Central memory CD8-positive, alpha-beta T cell (primary cell): ENCODE measurements at places on chromosomes 12 and 14.

DNA sequence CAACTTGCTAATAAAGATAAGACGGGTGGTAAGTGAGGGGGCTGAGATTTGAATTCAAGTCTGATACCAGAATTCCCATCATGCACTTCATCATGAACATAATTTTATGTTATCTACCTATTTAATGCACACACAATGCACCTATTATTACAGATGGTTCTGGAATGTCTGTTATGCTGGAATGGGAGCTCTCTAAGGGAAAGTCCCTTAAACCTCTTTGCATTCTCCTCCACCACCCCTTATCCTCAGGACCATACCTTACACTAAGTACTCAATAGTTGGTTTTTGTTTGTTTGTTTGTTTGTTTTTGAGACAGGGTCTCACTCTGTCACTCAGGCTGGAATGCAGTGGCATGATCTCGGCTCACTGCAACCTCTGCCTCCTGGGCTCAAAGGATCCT, 7.0 kb upstream of the MSI1 start:
- no peak overlapping the region for H3K27ac ChIP-seq
- H3K36me3 ChIP-seq: no peaks in the 10 kb centered on the region
- H3K4me1 ChIP-seq: no peaks in the 10 kb centered on the region

DNA sequence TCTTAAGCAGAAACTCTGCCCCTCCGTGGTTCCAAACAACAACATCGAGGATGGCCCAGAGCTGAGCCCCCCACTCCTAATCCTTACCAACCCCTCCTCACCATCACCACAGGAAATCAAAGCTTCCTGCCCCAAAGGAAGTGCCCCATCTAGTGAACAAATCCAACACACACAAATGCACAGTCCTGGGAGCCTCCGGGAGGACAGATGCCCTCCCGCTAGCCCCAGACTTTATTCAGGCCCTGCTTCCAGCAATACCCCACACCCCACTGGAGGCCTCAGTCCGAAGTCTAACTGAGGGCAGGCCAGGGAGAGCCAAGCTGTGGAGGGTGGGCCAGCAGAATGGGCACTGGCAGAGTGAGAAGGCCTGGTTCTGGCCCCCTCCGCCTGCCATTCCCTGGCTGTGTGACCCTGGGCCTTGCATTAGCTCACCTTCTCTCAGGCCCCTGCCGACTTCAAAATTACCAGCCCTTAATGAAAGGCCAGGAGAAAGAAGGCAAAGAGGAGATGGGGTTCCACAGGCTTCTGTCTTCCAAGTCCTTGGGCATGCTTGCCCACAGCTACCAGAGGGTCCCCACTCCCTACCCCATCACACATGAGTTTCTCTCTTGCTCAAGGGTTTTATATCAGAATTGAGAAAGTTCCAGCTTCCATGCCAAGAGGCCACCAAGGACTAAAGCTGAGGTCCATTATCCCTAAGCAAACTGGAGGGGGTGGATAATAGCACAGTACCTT, 2.3 kb downstream of the HDAC7 start:
- DNase-seq: no peak
- H3K4me1 ChIP-seq: peaks cover 84% of the 10 kb centered on the region
- H3K27me3 ChIP-seq: no peaks in the 10 kb centered on the region
- peaks cover 12% of the 10 kb centered on the region for H3K36me3 ChIP-seq
- peak overlapping the region; percentile 97 for H3K4me3 ChIP-seq

DNA sequence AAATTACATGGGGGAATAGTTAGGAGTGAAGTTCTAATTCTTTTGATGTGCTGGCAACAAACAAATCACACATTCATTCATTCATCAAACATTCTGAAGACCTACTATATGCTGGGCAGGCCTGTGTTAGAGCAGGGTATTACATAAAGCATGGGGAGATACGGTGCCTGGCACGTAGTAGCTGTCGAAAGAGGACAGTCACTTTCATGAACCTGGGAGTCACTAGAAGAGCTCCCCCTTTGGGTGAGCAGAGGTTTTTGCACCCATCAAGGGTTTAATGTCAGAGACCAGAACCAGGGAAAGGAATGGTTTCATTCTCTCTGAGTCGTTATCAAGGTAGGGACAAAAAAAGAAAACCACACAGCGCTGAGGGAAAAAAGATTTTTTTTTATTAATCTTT, 10.0 kb downstream of the LHX5 start:
- no peaks in the 10 kb centered on the region for H3K36me3 ChIP-seq
- peaks cover 21% of the 10 kb centered on the region for H3K4me1 ChIP-seq
- H3K27ac ChIP-seq: no peak overlapping the region
- no peak overlapping the region for H3K4me3 ChIP-seq
- DNase-seq: no peak

DNA sequence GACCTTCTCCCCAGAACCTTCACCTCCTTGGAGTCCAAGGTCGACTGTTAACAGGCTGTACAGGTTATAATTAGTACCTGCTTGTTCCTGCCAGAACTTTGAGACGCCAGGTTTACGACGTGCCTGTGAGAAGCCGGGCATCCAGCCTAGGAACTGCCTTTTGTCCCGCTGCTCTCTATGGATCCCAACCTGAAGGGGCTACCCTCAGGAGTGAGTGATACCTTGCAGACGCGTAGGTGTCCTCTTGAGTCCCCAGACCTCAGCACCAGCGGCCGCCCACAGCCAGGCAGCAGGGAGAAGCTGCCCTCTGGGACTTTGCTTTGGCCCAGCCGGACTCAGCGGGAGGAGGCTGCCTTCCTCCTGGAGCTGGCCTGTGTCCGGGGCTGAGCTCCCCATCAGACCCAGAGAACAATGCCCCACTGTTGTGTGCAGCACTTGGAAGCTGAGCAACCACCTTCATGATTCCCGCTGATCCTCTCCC, 16.2 kb downstream of the SYNE3 start:
- peaks cover 62% of the 10 kb centered on the region for H3K4me1 ChIP-seq
- H3K27ac ChIP-seq: no peak overlapping the region
- DNase-seq: no peak

GRCh38 chr14:50082784-50083466, 33.4 kb downstream of the VCPKMT start:
- H3K27me3 ChIP-seq: no peaks in the 10 kb centered on the region
- peak overlapping the region; percentile 32 for H3K4me3 ChIP-seq
- peaks cover 65% of the 10 kb centered on the region for H3K4me1 ChIP-seq
- H3K36me3 ChIP-seq: peaks cover 28% of the 10 kb centered on the region

DNA sequence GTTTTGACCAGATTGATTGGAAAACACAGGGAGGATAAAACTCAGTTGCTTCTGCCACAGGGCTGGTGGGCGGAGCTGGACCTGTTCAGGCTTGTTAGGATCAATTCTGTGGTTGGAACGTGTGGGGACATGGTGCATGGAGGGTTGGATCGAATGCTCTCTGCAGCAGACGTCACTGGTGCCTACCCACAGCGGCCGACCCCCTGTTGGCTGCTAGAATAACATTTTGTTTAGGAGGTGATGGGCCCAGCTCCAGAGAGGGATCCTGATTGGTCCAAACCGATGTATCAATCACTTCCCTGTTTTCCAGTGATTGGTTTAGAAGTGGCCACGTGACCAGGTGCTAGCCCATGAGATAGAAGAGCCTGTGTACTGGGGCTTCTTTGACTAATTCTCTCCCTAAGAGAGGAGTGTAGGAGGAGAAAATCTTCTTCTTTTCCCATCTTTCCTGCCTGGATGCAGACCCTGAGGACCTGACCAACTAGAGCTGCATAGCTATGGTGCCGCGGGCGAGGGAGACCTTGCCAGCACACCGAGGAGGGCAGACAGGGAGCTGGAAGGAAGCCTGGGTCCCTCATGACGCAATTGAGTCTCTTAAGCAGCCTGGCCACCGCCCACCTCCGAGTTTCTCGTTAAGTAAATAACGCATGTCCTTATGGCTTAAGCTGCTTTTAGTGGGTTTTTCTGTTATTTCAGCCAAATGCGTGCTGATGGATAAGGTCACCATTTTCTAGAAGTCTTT, 163.5 kb downstream of the AACS start:
- no peaks in the 10 kb centered on the region for H3K36me3 ChIP-seq
- no peak for DNase-seq
- H3K27me3 ChIP-seq: peaks cover 28% of the 10 kb centered on the region
- no peak overlapping the region for H3K4me3 ChIP-seq

DNA sequence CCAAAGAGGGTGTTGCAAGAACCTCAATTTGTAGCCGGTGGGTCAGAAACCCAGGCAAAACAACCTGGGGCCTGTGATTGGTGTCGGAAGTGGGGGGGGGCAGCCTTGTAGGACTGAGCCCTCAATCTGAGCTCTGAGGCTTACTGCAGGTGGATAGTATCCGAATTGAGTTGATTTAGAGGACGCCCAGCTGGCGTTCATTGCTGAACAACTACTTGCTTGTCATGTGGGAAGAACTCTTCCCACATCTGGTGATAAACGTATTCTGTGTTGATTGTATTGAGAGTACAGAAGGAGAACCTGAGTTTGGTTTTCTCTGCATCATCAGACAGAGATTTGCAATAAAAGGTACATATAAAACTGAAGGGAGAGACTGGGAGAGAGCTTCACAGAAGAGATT, 5.1 kb downstream of the ANO6 start:
- no peak for DNase-seq
- H3K36me3 ChIP-seq: no peaks in the 10 kb centered on the region
- no peak overlapping the region for H3K27ac ChIP-seq
- H3K4me3 ChIP-seq: no peak overlapping the region

GRCh38 chr14:60839657-60840056, 105.1 kb downstream of the MNAT1 start:
- DNase-seq: no peak
- H3K27me3 ChIP-seq: no peaks in the 10 kb centered on the region
- no peak overlapping the region for H3K27ac ChIP-seq
- H3K4me1 ChIP-seq: no peaks in the 10 kb centered on the region
- peaks cover 4% of the 10 kb centered on the region for H3K36me3 ChIP-seq

- H3K27ac ChIP-seq: peak overlapping the region; percentile 41
- DNase-seq: no peak
- peaks cover 24% of the 10 kb centered on the region for H3K36me3 ChIP-seq
Observed at GRCh38 chr14:23561873-23562821, 5.4 kb downstream of the AP1G2 start.

GRCh38 chr12:76455582-76456345, 103.8 kb downstream of the OSBPL8 start:
- H3K4me1 ChIP-seq: peaks cover 30% of the 10 kb centered on the region
- peaks cover 4% of the 10 kb centered on the region for H3K36me3 ChIP-seq
- no peak for DNase-seq
- no peak overlapping the region for H3K4me3 ChIP-seq
- H3K27ac ChIP-seq: no peak overlapping the region

GRCh38 chr12:131803961-131804521, 24.2 kb upstream of the MMP17 start:
- no peaks in the 10 kb centered on the region for H3K27me3 ChIP-seq
- no peak overlapping the region for H3K27ac ChIP-seq
- H3K4me3 ChIP-seq: no peak overlapping the region
- peaks cover 22% of the 10 kb centered on the region for H3K36me3 ChIP-seq
- no peak for DNase-seq
- H3K4me1 ChIP-seq: no peaks in the 10 kb centered on the region

GRCh38 chr14:77880056-77880455, 80.1 kb downstream of the ADCK1 start:
- H3K4me1 ChIP-seq: no peaks in the 10 kb centered on the region
- no peak overlapping the region for H3K27ac ChIP-seq
- H3K27me3 ChIP-seq: no peaks in the 10 kb centered on the region
- no peak for DNase-seq

GRCh38 chr12:59142183-59142790, 222.0 kb upstream of the LRIG3 start:
- no peak overlapping the region for H3K4me3 ChIP-seq
- no peaks in the 10 kb centered on the region for H3K4me1 ChIP-seq
- no peaks in the 10 kb centered on the region for H3K36me3 ChIP-seq

GRCh38 chr12:15580431-15580830, 208.8 kb downstream of the EPS8 start:
- H3K27me3 ChIP-seq: peaks cover 51% of the 10 kb centered on the region
- H3K4me1 ChIP-seq: no peaks in the 10 kb centered on the region
- H3K4me3 ChIP-seq: no peak overlapping the region
- peaks cover 2% of the 10 kb centered on the region for H3K36me3 ChIP-seq
- no peak for DNase-seq

- H3K27me3 ChIP-seq: no peaks in the 10 kb centered on the region
- no peak overlapping the region for H3K4me3 ChIP-seq
- no peaks in the 10 kb centered on the region for H3K4me1 ChIP-seq
Observed at GRCh38 chr12:115979351-115979750, 298.1 kb downstream of the MED13L start.

DNA sequence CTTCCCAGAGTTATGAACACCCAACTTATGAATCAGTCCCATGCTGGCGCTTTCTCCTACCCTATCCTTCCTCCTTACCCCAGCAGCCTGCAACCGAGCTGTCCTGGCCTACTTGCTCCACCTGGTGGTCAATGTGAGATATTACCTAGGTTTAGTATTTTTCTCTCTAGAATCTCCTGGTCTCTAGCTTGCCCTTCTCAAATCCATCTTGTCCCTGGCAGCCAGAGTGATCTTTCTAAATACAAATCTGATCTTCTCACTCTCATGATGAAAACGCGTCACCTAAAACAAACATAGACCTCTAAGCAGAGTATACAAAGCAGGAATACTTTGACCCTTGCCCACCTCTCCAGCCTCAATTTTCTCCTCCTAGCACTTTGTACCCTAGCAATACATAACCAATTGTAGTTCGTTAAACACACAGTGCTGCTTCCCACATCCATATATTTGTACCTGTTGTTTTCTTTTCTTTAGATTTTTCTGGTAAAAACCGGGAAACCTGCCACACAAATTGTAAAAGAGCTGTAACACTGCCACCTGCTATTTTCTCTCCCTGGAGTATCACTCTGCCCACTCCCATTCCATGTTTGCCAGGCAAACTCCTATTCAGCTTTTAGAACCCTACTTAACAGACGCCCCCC, 20.0 kb upstream of the TCP11L2 start:
- peaks cover 53% of the 10 kb centered on the region for H3K27me3 ChIP-seq
- peaks cover 3% of the 10 kb centered on the region for H3K36me3 ChIP-seq
- no peak overlapping the region for H3K27ac ChIP-seq
- no peak overlapping the region for H3K4me3 ChIP-seq
- peak; percentile 25 for DNase-seq

- DNase-seq: no peak
- H3K36me3 ChIP-seq: no peaks in the 10 kb centered on the region
- H3K4me1 ChIP-seq: no peaks in the 10 kb centered on the region
- no peak overlapping the region for H3K4me3 ChIP-seq
Observed at GRCh38 chr12:8157484-8158198, 826 bp downstream of the ZNF705A start.

- H3K27ac ChIP-seq: no peak overlapping the region
- H3K4me3 ChIP-seq: no peak overlapping the region
- H3K36me3 ChIP-seq: peaks cover 9% of the 10 kb centered on the region
- no peak for DNase-seq
- H3K27me3 ChIP-seq: no peaks in the 10 kb centered on the region
Observed at GRCh38 chr14:50171895-50172294, 55.5 kb upstream of the VCPKMT start.

- H3K4me1 ChIP-seq: no peaks in the 10 kb centered on the region
- H3K4me3 ChIP-seq: no peak overlapping the region
- no peak for DNase-seq
- H3K36me3 ChIP-seq: no peaks in the 10 kb centered on the region
- peaks cover 68% of the 10 kb centered on the region for H3K27me3 ChIP-seq
- H3K27ac ChIP-seq: no peak overlapping the region
Observed at GRCh38 chr14:24816011-24816928, 182.3 kb upstream of the GZMB start.

DNA sequence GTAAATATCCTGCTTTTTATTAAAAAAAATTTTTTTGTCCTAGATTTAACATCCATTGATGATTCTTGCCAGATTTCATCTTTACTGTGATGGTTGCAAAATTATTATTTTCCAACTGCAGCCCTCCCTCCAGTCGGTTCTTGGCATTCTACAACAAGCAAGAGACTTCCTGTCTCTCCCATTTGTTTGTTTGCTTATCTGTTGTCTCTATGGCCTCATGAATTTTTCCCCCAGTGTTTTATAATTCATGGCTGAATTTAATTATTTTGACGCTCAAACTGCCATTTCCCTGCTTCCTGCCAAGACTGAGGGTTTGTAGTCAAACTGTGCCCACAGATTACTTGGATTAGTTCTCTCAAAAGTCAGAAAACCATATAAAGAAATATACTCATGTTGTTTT, 25.9 kb downstream of the CGRRF1 start:
- H3K4me3 ChIP-seq: no peak overlapping the region
- H3K27ac ChIP-seq: no peak overlapping the region
- H3K27me3 ChIP-seq: no peaks in the 10 kb centered on the region
- peaks cover 23% of the 10 kb centered on the region for H3K36me3 ChIP-seq
